ENCODE measurements at places on chromosomes 5 and 9.

- DNase-seq: no peak
Measured at GRCh38 chr9:111949919-111950318, 53.3 kb downstream of the UGCG start.

DNA sequence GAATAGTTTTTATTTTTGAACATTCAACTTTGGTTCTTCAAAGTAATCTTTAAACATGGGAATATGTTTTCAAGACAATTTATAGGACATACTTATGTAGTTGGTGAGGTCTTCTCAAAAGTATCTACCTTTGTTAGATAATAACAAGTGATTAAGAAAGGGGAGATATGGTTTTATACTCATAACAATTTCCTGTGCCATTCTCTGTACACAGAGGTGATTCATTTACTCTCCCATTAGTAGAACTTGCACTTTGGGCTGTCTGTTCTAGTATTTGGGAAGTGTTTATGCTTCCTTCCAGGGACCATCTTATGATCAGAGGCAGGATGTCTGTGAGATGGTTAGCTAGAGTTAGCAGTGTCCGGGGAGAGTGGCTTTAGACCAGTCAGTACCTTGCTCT is 15.2 kb downstream of the LSM11 start:
- DNase-seq: no peak

DNA sequence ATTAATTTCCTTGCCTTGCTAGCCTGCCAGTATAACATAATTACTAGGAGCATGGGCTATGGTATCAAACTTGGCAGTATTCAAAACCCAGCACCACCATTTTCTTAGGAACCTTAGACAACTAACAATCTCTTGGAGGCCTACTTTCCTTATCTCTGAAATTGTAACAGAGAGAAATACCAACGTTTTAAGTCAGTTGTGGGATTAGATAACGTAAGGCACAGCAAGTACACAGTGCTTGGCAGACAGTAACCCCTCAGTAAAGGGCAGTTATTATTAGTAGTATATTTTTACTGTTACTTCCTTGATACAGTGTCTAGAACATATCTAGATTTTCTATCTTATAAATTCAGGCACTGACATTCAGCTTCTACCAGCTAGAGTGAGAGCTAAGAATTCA is 309.6 kb downstream of the ACTL7B start:
- DNase-seq: no peak

- DNase-seq: no peak
Measured at GRCh38 chr5:17163221-17163620, 54.2 kb upstream of the BASP1 start.

Data from NCI-H187 (cell line).